ENCODE measurements at places on chromosomes 5 and 9. TPM values are rescaled to one million over a fixed set of nuclear protein-coding genes. Genes with fewer than 3 reads are reported as not detected.

ZDHHC12 gene
- total RNA-seq, result 34.2 TPM

TMEM245 gene
- 134 TPM for total RNA-seq

TRIM7 gene
- 4.2 TPM for total RNA-seq

TYRP1 gene
- 0.83 TPM for total RNA-seq

SV2C gene
- 0.23 TPM for total RNA-seq

EPB41L4A gene
- 33.8 TPM for total RNA-seq

PAEP gene
- not detected for total RNA-seq

SLC27A6 gene
- 77.1 TPM for total RNA-seq

DNA sequence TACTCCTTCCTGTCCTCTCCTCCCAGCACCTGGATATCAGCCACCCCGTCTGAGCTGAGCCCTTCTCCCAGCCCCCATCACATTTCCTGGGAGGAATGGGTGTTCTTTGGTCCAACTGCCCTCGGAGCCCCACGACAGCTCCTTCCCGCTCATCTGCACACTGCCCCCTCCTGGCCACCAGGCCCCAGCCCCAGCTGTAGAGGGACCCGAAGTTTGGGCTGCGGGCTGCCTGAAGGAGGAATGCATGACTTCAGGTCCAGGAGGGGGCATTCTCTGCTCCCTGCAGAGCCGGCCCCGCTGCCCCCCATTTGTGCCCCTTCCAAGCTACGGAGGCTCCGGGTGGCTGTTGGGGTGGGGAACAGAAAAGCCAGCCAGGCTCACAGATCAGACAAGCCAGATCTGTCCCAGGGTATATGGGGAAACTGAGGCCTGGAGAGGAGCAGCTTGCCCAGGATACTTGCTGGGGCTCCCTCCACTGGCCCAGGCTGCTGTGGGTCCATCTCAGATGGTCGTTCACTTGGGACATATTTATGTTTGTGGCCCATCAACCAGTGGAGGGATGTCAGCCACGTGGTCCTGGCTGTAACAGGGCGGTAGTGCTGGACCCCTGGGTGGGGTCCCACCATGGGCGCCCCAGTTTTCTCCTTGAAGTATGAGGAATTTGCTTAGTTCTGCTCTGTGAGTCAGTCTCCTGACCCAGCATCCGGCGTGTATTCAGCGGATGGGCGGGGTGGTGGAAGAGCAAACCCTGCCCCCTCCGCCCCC lies 33.1 kb downstream of the DAB2IP start:
- H3K4me3 ChIP-seq, result no peak overlapping the region
- no peaks in the 10 kb centered on the region for H3K27me3 ChIP-seq
- H3K36me3 ChIP-seq, result no peaks in the 10 kb centered on the region

- no peaks in the 10 kb centered on the region for H3K27me3 ChIP-seq
- peaks cover 3% of the 10 kb centered on the region for H3K4me1 ChIP-seq
- no peaks in the 10 kb centered on the region for H3K36me3 ChIP-seq
Measured at GRCh38 chr5:57339521-57339920, 143.1 kb downstream of the ACTBL2 start.

GRCh38 chr5:33362915-33363314 lies 77.8 kb upstream of the TARS1 start:
- DNase-seq, result no peak
- H3K36me3 ChIP-seq, result no peaks in the 10 kb centered on the region
- H3K27ac ChIP-seq, result no peak overlapping the region
- peaks cover 7% of the 10 kb centered on the region for H3K4me1 ChIP-seq
- H3K27me3 ChIP-seq, result no peaks in the 10 kb centered on the region

- H3K27ac ChIP-seq, result no peak overlapping the region
- H3K27me3 ChIP-seq, result no peaks in the 10 kb centered on the region
- no peaks in the 10 kb centered on the region for H3K36me3 ChIP-seq
- H3K4me3 ChIP-seq, result no peak overlapping the region
Measured at GRCh38 chr5:120604884-120605283, 140.8 kb downstream of the PRR16 start.

DNA sequence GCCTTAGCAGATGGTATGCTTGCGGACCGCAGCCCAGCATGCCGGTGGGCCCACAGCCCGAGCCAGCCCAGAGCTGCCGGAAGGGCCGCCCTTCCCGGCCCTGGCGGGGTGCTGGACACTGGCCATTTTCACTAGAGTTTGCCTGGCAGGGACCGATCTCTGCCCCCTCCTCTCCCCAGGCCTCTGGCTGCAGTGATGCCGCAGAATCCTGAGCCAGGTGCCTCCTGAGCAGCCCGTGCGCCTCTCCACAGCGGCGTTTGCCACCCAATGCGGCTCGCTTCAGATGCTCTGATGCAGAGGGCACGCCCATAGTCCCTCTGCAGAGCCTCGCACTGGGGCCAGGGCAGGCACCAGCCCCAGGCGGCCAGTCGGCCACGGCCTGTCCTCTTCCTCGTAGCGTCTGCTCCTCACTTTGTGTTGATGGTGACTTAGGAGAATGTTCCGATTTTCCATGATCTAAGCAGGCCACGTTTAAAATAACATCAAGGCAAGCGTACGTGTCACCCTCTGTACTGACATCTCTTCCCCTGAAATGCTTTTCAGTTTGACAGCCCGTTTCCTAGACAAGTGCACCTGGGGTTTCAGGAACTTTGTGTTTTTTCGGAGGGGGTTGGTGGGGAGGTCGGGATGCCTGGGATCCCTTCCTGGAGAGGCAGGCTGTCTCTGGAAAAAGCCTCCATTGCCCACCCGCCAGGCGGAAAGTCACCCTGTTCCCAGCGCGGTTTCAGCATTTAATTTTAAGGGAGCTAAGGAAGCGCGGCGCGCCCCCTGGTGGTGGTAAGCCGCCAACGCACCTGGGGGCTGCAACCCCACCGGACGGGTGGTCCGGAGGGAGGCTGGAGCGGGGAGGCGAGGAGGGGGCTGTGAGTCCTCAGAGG lies 29.8 kb upstream of the HMCN2 start:
- DNase-seq, result no peak
- peak overlapping the region; percentile 24 for H3K4me3 ChIP-seq
- peaks cover 41% of the 10 kb centered on the region for H3K4me1 ChIP-seq
- H3K27ac ChIP-seq, result peak overlapping the region; percentile 84
- peaks cover 22% of the 10 kb centered on the region for H3K36me3 ChIP-seq

DNA sequence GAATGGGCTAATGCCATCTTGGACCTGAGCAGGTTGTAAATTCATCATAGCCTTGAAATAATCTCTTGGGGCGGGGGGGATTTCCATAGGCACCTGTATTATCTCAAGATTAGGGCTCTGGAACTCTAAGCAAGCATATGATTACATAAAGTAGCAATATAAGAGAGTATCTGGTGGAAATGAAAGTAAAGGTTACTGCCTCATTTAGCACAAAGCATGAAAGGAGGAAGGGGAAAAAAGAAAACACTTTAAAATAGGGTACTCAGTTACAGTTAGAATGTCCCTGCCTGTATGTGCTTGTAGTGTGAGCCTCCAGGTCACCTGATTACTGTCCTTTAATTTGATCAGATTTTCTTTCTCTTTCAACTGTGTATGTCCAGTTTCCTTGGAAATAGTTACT lies 1079.7 kb upstream of the CDH18 start:
- DNase-seq, result no peak
- no peaks in the 10 kb centered on the region for H3K36me3 ChIP-seq
- no peaks in the 10 kb centered on the region for H3K4me1 ChIP-seq
- no peaks in the 10 kb centered on the region for H3K27me3 ChIP-seq
- no peak overlapping the region for H3K27ac ChIP-seq

GRCh38 chr5:137032929-137033328 lies 466.2 kb downstream of the SPOCK1 start:
- no peaks in the 10 kb centered on the region for H3K4me1 ChIP-seq
- peak; percentile 66 for DNase-seq
- no peak overlapping the region for H3K27ac ChIP-seq

- H3K27ac ChIP-seq, result no peak overlapping the region
- no peak for DNase-seq
- H3K27me3 ChIP-seq, result no peaks in the 10 kb centered on the region
- H3K4me1 ChIP-seq, result no peaks in the 10 kb centered on the region
- no peak overlapping the region for H3K4me3 ChIP-seq
Measured at GRCh38 chr5:135729321-135729786, 105.1 kb upstream of the SLC25A48 start.

DNA sequence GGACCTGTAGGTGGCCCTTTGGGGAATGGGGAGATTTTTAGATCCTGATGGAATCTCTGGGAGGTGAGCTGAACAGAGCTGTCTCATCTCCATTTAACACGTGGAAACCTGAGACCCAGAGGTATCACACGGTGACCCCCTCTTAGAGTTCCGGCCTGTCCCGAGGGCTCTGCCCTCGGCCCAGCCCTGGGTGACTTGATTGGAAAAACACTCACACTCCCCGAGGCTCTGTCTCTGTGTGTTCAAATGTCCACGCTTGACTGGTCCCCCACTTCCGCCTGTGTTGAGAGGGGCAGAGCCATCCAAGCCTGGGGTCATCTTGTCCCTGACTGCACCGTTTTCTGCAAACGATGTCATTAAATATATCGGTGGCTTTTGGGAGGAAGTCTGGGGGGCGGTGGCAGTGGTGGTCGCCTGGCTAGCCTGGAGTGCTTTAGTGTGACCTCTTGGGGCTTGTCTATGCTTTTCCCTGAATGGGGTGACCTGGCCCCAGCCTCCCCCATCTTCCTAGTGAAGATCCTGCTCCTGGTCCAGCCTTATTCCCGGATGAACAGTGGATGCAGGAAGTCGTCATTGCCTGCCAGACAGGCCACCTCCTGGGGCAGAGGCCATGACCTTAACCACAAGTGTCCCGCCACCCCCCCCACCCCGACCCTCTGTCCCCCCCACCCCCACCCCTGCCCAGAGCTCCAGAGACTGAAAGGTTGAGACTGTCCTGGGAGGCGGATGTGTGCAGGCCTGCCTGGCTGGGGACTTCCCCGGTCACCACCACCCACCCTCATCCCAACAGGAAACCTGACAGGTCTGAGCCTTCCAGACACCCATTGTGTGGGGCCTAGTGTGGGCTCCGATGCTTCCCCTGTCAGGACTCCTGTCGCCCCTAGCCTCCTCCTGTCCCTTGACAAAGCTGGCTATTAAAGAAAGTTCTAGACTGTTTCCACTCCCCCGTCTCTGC lies 5.3 kb upstream of the DAB2IP start:
- no peak for DNase-seq
- H3K4me1 ChIP-seq, result peaks cover 45% of the 10 kb centered on the region
- no peaks in the 10 kb centered on the region for H3K36me3 ChIP-seq
- H3K4me3 ChIP-seq, result no peak overlapping the region
- H3K27ac ChIP-seq, result peak overlapping the region; percentile 52
- no peaks in the 10 kb centered on the region for H3K27me3 ChIP-seq

- H3K36me3 ChIP-seq, result no peaks in the 10 kb centered on the region
- DNase-seq, result no peak
- no peaks in the 10 kb centered on the region for H3K4me1 ChIP-seq
- H3K27me3 ChIP-seq, result no peaks in the 10 kb centered on the region
Measured at GRCh38 chr5:103340717-103341388, 82.3 kb downstream of the MACIR start.

DNA sequence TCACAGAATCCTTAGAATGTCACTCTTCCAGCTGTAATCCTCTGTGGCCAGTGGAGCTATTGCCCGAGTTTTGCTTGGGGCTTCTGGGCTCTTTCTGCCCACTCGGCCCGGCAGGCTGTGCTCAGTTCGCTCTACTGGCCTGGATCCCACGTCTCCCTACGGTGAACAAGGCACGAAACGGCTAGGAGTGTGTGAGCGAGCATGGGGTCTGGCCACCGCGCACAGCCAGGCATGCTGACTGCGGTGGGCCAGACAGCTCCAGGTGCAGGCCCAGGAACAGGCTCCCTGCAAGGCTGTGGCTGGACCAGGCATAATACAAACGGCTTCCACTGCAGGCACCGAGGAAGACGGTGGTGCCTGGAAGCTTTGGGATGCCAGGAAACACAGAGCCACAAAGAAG lies 2035.5 kb upstream of the ACO1 start:
- no peak overlapping the region for H3K4me3 ChIP-seq
- no peak for DNase-seq
- H3K36me3 ChIP-seq, result no peaks in the 10 kb centered on the region
- no peak overlapping the region for H3K27ac ChIP-seq

GRCh38 chr5:96973532-96974401 lies 37.9 kb downstream of the LNPEP start:
- H3K27ac ChIP-seq, result no peak overlapping the region
- no peaks in the 10 kb centered on the region for H3K27me3 ChIP-seq
- no peak overlapping the region for H3K4me3 ChIP-seq
- no peaks in the 10 kb centered on the region for H3K36me3 ChIP-seq

DNA sequence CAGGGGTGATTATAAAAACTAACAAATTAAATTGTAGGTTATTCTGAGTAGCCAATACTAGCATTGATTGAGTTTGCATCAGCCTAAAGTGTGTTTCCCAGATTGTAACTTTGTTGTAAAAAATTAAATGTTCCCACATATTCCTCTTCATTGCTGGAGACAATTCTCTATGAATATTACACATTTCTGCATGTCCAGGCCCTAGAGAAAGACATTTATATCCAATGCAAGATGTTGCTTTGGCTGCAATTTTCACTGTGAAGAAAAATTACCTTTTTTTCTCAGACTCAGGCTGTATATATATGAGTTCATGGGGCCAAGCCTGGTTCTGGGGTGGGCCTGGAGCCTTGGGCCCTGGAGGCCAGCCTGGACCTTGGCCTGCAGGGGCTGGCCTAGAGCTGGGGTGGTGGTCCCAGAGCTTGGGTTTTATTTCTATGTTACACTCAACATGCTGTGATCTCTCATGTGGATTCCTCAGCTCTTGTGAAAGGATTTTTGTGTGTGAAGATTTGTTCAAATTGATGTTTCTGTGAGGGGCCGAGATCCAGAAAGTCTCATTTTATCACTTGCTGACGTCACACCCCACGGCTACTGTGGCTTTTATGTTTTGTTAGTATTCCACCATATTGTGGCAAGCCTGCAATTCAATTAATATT lies 232.5 kb downstream of the SPATA31A1 start:
- no peaks in the 10 kb centered on the region for H3K4me1 ChIP-seq
- H3K27me3 ChIP-seq, result no peaks in the 10 kb centered on the region
- H3K4me3 ChIP-seq, result no peak overlapping the region
- peak; percentile 92 for DNase-seq
- H3K27ac ChIP-seq, result no peak overlapping the region
- no peaks in the 10 kb centered on the region for H3K36me3 ChIP-seq

DNA sequence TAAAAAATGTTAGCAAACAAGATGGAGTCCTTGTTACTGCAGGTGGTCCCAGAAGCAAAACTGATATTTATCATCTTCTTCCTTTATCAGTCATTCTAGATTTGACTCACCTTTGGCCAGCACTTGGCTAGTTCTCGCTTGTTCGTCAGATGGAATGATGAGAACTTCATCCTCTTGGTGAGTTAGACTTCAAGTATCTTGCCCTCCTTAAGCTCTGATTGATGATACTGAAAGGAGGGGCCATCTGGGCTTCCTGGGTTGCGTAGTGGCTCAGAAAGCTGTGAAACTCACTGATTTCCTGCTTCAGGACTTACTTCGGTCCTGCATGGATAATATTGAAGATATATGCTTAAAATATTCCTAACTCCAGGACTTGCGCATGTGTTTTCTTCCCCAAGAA lies 1248.2 kb upstream of the CDH9 start:
- no peaks in the 10 kb centered on the region for H3K4me1 ChIP-seq
- H3K27me3 ChIP-seq, result no peaks in the 10 kb centered on the region
- no peak overlapping the region for H3K4me3 ChIP-seq

DNA sequence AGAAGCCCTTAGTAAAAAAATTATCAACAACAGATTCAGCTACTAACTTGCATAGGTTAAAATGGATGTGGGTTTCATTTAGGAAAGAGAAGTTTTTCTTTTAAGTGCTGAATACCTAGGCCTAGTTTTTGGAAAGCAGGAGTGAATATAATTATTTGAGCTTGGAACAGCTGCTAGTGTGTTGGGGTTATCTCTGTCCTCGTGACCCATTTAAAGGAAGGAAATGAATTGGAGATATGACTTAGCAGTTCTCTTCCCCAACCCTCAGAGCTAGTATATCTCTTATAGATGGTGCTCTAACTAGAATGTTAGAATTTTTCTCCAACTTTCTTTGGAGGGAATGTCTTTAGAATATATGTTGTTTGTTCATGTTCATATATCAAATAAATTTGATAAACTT lies 38.6 kb downstream of the ZNF366 start:
- no peaks in the 10 kb centered on the region for H3K27me3 ChIP-seq
- peaks cover 4% of the 10 kb centered on the region for H3K4me1 ChIP-seq
- no peak overlapping the region for H3K4me3 ChIP-seq
- DNase-seq, result no peak
- no peaks in the 10 kb centered on the region for H3K36me3 ChIP-seq
